NCI-H1417 treated with DMSO at 0.1 percent for 48 hours (cell line): ENCODE measurements at places on chromosomes 3 and 15.

GRCh38 chr3:120652281-120652680 is 29.8 kb downstream of the HGD start:
- DNase-seq = no peak

DNA sequence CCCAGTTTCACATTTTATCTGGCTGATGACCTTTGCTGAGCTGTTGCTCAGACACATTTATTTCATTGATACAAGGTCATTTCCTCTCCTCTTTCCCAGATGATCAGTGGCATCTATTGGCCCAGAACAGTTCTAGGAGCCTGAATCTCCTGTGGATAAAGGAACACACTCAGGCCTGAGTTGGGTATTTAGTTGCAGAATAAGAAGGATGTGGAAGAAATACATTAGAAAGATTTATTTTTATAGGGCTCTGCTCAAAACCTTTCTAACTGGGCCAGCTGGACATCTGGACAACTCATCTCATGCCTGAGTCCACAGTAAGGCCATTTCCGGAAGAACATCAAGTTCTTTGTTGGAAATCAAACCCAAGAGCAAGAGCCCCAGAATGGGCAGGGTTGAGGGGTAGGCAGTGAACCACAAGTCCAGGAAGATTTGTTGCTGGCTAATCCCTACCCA is 19.7 kb upstream of the MFGE8 start:
- no peak for DNase-seq

- no peak for DNase-seq
Observed at GRCh38 chr15:38559131-38559530, 5.5 kb downstream of the RASGRP1 start.

DNA sequence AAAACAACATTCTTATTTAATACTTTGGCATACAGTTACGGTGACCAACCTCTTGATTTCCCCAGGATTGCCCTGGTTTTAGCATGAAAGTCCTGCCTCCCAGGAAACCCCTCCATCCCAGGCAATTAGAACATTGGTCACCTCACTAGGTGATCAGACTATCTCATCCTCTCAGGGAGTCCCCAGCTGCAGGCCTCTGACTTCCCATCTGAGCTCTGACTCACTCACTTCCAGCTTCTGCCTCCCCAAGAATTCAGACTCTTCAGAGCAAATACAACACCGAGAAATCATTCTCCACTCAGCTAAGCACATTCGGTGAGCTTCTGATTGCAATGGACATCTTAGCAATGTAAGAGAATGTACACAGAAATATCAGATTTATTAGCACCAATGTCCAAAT is 92.4 kb upstream of the HES1 start:
- DNase-seq = no peak

DNA sequence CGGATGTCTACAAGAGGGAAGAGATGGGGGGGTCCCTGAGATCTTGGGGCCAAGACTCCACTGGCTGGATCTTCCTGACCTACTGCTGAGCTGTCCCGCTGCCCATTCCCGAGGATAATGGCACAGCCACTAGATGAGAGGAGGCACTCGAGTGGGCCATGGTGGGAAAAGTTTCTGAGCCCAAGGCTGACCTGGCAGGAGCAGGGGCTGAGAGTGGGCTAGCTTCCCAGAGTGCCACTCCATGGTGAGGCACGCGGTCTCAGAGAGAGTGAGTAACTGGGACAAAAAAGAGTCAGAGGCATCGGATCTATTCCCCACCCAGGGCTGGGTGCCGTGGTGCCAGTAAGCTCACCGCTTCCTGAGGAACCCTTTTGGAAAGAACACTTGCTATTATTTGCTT is 10.9 kb downstream of the SLC51B start:
- no peak for DNase-seq
